ENCODE measurements at places on chromosomes 6 and 20.

DNA sequence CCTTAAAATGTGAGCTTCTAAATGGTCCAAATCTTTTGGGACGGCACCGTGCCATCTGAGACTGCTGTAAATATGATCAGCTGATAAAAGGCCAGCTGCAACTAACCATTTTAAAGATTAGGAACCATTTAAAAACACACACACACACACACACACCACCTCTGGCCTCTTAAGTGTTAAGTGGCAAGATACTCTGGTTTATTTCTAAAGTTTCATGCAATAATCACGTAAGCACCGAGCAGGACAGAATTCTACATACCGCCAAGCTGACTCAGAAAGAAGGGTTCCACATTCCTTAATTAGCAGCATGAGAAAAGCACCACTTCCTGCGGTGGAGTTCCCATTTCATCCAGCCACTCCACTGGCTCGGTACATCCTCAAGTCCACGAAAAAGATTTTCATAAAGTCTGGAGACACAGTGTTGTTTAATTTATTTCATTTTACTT lies 17.8 kb upstream of the ZNF217 start:
- DNase-seq, result no peak

DNA sequence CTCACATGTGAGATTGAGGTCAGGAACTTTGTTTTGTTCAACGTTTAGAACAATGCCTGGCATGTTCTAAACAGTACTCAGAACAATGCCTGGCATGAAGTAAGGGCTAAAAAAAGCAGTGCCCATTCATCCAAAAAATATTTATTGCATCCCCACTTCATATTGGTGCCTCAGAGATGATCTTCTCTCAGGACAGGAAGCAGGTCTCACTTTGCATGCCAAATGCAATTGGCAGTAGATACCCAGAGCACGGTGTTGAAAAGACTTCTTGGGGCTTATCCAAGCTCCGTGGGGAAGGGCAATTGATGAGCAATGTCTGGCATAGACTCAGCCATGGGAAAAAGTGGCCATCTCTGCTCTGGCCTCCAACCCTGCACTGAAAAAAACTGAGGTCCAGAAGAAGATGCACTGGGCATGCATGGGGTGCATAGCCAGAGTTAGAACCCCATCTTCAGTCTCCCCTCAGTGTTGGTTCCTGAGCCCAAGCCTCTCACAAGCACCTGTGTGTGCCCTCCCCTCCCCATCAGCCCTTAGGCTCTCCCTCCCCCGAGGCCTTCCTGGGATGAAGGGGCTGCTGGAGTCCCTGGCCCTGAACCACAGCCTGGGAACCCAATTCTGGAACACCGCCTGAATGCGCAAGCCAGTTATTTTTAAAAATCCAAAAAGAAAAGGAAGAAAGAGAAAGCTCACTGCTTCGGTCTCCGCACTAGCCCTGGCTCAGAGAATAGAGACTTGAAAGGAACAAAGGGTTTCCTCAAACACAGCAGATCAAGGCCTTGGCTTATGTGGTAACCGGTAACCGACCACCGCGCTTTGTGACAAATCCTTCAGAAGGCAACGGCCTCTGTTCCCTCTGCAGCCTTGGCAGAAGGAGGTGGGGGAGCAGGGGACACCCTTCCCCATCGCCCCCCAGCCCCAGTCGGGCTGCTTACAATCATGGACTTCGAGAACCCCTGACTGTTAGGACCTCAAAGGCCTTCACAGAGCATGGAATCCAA lies 78.5 kb upstream of the SIRPA start:
- no peak for DNase-seq

DNA sequence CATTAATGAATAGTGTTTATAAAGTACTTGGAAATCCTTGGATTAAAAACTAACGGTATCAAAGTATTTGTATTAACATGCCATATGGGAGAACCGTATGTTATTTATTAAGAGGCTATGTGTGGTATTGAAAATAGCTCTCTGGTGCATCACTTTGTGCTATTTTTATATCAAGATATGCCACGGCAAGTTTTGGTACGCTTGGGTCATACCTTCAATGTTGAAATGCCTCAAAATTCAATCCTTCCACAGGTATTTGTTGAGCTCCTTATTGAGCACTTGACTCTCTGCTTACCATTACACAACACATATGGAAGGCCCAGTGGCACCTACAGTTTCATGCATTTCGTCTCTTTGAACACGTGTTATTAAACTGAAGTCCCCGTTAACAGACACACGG lies 647.9 kb downstream of the KIF16B start:
- DNase-seq, result no peak

DNA sequence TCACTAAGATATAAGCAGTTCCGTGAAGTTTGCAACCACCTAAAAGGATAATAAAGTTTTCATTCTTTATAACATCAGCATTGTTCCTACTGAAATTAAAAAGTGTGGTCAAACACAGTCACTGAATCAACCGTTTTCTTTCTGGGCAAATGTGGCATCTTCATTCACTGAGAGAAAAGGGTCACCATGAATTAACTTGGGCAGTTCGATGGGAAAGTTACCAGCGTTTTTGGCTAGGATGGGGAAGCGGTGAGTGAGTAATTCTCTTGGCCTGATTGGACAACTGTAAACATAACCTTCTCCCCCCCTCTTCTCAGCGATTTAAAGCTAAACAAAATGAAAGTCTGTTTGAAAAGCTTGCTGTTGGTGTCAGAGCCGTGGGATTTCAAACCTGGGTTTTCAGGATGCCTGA lies 181.8 kb downstream of the SASH1 start:
- no peak for DNase-seq

GRCh38 chr20:59246691-59247400 lies 53.6 kb upstream of the EDN3 start:
- DNase-seq, result no peak

DNA sequence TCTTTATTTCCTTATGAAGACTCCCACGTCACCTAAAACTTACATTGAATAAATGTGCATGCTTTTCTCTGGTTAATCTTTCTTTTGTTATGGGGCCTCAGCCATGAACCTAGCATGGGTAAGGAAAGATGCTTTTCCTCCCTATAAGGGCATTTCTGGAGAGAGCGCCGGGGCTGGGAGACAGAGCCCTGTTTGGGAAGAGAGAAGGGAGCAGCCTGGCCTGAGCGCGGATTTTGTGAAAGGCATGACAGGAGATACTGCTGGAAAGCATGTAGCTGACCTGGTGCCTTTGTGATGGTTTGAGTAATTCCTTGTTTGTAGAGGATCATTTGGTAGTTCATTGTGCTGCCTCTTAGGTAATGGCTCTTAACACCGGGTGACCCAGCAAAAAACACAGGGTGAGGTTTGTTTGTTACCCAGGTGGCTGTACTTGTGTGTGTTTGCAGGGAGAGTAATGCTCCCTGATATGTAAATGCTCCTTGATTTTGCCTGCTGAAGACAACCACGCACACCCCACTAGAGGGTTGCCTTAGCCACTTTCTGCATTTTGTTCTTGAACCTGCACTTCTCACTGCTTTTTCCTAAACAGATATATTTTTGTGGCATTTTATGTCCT lies 59.2 kb downstream of the ANKRD6 start:
- no peak for DNase-seq

DNA sequence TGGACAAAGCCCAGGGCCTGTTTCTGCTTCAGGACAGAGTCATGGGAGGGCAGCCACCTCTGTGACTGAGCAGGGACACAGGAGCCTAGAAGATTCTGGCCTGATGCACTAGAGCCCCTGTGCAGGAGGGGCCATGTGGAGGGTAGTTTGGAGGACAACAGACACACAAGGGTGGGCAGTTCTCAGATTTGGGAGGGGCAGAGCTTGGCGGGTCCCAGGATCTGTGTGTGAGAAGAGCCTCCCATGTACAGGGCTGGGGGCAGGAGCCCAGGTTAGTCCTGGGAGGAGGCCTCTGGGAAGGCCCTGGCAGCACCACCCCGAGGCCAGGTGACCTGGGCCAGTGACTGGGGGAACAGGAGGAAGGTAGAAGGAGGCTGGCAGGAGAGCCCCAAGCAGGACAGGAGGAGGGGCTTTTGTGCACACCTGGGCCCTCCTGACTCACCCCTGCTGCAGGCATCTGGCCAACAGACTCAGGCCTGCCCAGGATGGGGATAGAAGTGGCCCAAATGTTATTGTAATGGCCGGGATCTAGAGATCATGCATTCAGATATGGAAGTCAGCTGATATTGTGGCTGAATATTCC lies 1.4 kb upstream of the ULBP3 start:
- DNase-seq, result no peak

DNA sequence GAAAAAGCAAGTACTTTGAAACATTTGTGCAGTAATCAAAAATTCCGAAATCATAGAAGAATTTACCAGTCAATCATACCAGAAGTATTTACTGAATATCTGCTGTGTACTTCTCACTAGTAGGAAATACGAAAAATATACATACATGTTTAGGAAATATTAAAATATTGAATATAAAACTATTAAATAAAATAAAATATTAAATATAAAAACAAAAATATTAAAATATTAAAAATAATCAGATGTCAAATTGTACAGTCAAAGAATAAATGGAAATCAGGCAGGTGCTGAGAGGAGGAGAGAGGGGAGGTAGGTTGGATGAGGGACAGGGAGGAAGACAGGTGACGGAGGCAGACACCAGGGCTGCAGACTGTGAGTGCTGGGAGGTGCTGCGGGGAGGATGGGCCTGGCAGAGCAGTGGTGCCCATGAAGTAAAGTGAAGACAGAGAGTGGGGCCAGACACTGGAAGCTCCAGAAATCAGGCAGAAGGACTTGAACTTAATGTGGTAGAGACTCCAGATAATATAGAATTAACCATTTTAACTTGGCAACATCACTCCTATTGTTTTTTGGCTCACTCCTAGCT lies 55.9 kb downstream of the PRKN start:
- DNase-seq, result no peak

GRCh38 chr20:19661717-19662636 lies 96.1 kb upstream of the RIN2 start:
- peak; percentile 11 for DNase-seq

- DNase-seq, result no peak
Measured at GRCh38 chr6:163341224-163342061, 73.1 kb upstream of the QKI start.

DNA sequence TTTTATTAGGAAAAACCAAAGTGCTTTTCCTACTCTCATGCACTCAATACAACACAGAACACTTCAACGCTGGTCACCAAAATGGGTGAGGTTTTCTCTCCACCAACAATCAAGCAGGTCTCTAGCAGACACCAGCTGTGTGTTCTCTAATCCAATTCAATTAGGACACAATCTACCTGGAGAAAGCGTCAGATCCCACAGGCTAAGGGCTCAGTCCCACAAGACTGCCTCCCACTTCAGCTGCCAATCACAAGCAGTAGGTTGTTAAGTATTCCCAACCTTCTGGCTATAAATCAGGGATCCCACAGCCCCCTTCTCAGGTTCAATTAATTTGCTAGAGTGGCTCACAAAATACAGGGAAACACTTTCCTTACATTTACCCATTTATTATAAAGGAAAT lies 47.7 kb downstream of the STMND1 start:
- DNase-seq, result no peak

- DNase-seq, result no peak
Measured at GRCh38 chr6:43076464-43077332, 584 bp downstream of the PTK7 start.

GRCh38 chr6:170360476-170360875 lies 53.9 kb downstream of the FAM120B start:
- DNase-seq, result no peak

GRCh38 chr6:33279971-33280511 lies 3.1 kb downstream of the B3GALT4 start:
- DNase-seq, result peak; percentile 12

- DNase-seq, result no peak
Measured at GRCh38 chr6:32271429-32271828, 47.6 kb upstream of the NOTCH4 start.

DNA sequence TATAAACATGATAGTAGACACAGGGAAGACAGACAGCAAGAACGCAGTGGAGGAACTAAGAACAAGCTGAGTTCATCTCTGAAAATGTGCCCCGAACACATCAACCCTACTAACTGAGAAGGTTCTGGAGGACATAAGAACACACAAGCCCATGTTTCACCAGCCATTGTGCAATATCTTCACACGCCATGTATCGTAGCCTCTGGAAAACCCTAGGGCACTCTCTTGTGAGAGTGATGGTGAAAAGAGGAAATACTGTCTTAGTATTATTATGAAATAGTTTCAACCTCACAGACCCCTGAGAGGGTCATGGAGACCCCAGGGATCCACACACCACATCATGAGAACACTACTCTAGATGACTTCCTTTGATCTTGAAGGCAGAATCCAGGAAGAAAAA lies 26.1 kb upstream of the FOXF2 start:
- DNase-seq, result no peak

DNA sequence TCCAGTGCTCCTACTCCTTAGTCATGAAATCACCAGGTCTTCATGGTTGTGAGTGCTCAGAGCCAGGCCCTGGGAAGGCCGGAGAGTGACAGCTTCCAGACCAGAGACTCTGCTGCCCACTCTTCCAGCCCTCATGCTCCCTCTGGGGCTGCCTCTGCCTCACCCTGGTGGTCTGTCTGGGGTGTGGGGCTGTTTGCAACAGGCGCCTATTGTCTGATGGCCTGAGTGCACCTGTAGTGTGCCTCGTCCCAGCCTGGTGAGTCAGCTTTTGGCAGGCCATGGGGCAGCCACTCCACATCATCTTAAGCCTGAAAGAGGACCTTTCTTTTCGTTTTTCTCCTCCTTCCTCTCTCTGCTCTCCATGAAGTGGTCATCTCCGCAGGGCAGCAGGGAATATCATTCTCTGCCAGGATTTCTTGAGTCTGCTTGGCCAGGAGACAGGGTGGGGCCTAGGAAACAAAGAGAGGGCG lies 173.8 kb downstream of the VEGFA start:
- DNase-seq, result no peak

DNA sequence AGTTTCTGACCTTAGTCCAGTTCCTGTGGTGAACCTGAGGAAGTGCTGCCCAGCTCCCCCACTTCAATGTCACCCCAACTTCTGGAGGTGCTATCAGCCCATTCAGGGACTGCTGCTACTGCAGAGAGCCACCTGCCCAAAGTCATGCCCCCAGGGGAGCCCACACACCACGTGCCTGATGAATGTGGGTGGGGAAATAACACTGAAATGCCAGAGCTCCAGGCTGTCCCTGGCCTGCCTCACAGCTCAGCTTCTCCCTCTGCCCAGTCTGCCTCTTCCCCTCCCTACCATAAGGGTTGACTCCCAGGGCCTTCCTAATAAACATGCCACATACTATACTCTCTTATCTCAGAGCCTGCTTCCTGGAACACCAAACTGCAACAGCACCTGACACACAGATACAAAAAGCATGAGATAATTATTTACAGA lies 276.4 kb upstream of the MOCS1 start:
- no peak for DNase-seq

DNA sequence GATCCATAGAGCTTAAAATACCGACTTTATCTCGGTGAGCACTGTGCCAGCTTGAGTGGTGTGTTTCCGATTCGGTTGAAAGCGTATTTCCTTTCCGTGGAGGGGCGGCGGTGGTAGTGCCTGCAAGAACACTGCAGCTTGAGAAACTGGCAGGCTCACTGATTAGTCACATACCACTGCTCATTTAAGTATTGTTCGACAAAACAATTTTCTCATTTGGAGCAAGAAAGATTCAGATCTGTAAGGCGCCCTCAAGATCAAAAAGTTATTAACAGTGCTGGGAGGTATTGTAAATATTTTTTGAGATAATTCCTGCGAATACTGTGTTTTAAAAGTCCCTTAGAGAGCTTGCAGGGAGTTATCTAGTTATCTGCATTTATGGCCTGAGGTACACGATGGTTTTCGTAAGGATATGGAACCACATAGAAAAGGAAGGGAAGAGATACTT lies 1.3 kb downstream of the MAPK14 start:
- peak; percentile 62 for DNase-seq
